OCI-M1 (cell line): ENCODE measurements at places on chromosomes 1 and 21.

DNA sequence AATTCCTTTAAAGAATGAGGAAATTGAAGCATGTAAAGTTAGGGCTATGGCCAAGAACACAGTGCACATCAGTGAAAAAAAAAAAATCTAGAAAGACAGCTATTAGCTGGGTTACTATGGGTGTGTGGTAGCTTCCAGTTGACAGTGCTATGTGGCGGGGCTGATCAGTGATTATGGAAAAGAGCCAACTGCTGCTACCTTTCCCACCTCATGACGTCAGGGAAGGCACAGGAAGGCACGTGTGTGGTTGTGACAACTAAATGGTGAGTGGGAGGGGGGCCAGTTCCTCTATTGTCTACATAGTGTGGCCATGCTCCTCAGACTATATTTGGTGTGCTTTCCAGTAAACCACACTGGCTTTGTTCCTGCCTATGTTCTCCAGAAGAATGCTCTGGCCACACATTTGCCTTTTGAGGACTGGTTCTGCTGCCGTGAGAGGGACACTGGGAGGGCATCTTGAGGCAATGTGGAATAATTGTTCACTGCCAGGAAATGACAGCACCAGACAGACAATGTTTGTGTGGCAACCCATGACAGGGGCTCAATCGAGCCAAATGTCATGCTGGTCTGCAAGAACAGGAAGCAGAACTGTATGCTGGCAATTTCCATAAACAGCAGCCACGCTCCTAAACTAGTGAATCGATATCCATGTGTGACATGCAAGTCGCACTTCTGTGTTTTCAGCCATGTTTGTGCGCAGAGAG, 3.0 kb upstream of the SDE2 start:
- DNase-seq = peak; percentile 94

- DNase-seq = peak; percentile 51
Observed at GRCh38 chr1:197024460-197024859, 42.6 kb downstream of the F13B start.

- DNase-seq = no peak
Observed at GRCh38 chr21:35367553-35367952, 318.5 kb upstream of the RUNX1 start.

DNA sequence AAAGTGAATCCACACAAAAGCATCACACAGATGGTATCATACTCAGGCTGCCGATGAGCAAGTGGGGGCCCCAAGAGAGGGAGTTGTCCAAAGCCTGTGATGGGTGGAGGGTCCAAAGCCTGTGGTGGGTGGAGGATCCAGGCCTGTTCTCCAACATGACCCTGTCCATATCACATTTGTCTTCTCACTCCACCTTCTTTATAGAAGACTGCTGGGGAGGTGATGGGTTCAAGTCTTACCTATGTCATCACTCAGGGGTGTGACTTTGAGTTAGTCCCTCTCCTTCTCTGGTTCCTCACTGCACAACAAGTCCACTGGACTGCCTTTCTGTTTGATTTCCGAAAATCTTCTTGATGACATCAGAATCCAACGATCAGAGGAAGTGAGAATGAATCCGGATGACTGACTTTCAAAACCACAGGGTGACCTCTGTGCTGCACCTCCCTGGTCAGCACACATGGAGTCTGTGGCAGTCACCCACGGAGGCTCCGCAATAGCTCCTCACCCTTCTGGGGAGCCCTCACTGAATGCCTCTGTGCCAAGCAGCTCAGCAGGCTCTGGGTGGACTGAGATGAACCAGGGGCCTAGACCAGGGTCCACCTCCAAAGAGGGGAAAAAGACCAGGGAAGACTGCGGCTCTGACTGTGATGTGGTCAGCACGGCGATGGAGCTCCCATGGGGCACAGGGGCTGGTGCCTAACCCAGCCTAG, 166.8 kb downstream of the HIVEP3 start:
- DNase-seq = peak; percentile 8

DNA sequence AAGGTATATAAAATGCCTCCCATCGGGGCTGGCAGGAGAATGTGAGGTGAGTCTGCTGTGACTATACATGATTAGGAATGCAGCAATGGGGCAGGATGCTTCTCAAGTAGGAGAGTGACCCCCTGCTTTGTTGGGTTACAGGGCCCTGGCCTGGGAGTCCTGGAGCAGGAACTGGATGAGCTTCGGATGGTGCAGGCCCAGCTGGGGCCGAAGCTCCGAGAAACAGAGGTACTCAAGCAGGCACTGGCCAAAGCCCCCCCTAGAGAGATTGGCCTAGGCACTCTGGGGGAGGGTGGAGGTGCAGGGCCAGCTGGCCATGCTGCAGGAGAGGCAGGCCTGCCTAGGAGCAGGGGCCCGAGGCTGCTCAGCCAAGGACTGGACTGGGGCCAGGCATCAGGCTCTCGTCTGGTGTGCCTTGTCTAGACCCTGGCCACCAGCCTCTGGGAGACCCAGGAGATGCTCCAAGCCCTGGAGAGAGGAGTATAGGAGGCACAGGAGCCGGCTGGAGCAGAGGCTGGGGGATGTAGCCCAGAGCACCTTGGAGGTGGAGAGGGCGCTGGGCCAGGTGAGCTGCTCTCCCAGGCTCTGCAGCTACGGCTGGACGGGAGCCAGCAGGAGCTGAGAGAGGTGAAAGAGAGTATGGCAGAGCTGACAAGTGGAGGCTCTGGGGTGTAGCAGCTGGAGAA, 32.8 kb upstream of the PKP1 start:
- DNase-seq = no peak

DNA sequence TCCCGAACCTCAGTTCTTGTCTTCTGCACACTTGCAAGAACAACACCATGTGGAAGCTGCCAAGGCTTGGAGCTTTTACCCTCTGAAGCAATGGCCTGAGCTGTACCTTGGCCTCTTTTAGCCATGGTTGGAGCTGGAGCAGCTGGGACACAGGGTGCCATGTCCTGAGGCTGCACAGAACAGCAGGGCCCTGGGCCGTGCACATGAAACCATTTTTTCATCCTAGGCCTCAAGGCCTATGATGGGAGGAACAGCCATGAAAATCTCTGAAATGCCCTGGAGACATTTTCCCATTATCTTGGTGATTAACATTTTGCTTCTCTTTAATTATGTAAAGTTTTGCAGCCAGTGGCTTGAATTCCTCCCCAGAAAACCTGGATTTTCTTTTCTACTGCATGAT, 817.8 kb upstream of the CXADR start:
- no peak for DNase-seq

DNA sequence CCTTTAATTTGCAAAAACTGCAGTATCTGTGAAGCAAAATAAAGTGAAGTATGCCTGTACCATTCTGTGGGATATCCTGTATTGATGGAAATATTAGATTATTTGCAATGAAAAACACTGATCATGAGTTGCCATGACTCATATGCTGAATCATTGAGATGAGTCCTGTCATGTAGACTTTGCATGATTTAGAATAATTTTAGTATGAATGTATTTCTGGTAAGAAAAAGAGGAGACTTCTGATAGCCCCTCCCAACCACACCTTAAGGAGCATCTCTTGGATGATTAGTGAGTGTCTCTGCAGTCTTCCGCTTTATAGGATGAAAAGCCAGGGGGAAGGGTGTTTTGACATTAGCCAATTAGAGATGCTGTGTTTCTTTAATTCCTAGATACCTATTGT, 55.2 kb upstream of the PTGS2 start:
- no peak for DNase-seq

DNA sequence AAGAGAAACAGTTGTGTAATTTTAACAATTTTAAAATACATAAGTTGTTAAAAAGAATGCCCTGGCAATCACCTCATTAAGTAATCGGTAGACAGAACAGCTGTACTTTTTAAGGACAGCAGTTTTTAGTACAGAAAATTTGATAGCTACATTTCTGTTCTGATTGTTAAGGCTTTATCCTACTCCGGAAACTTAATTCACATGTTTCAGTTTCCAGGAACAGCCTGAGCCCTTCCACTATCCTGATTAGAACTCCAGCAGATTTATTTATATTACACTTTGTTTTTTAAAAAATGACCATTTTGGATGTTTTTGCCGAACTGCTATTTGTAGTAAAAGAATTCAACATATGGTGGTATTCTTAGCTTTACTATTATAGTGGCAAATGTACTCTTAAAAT, 8.7 kb downstream of the PRRC2C start:
- no peak for DNase-seq

GRCh38 chr1:190477762-190478148, at the start of gene BRINP3:
BRINP3 (minus strand) TSS chr1:190477864.
- peak; percentile 27 for DNase-seq

DNA sequence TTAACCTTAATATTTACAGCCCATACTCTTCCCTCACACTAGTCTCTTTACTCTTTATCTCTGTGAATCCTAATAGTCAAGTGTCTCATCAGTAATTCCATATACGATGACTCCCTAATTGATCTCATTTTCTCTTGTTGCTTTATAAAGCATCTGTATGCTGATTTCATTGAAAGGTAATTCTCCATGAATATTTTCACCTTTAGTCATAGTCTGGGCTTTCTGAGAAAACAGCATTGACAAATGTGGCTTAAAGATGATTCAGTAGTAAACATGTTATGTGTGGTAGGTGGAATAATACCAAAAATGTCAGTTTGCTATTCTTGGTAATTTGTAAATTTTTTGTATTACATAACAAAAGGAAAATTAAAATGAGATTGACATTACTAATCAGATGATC, 1176.5 kb downstream of the NCAM2 start:
- no peak for DNase-seq

- peak; percentile 76 for DNase-seq
Observed at GRCh38 chr21:20443558-20444155, 554.6 kb upstream of the NCAM2 start.

GRCh38 chr21:45019076-45019886, 55.1 kb upstream of the ADARB1 start:
- DNase-seq = no peak

- no peak for DNase-seq
Observed at GRCh38 chr1:89743788-89744187, 77.0 kb upstream of the LRRC8D start.

GRCh38 chr1:83761167-83762038, 237.5 kb downstream of the TTLL7 start:
- DNase-seq = peak; percentile 30

DNA sequence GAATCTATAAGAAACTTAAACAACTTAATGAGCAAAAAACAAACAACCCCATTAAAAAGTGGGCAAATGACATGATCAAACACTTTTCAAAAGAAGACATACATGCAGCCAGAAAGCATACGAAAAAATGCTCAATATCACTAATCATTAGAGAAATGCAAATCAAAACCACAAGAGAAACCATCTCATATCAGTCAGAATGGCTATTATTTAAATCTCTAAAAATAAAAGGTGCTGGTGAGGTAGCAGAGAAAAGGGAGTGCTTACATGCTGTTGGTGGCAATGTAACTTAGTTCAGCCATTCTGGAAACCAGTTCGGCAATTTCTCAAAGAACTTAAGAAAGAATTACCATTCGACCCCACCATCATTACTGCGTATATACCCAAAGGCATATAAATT, 147.7 kb downstream of the FAF1 start:
- no peak for DNase-seq

DNA sequence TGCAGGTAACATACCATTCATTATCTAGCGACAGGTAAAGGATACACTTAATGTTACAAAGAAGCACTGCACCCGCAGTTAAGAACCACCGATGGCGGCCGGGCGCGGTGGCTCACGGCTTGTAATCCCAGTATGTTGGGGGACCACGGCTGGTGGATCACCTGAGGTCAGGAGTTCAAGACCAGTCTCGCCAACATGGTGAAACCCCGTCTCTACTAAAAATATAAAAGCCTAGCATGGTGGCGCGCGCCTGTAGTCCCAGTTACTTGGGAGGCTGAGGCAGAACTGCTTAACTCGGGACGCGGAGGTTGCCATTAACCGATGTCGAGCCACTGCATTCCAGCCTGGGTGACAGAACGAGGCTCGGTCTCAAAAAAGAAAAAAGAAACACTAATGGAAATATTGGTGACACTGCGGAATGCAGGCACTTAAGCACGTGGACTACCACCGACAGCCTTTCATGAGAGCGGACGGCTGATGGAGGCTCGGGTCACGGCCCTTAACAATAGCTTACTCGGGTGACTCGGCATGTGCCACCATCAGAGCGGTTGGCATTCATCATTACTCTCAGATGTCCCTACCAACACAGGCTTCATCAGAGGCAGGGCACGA, 542 bp downstream of the GAS5 start:
- DNase-seq = no peak

DNA sequence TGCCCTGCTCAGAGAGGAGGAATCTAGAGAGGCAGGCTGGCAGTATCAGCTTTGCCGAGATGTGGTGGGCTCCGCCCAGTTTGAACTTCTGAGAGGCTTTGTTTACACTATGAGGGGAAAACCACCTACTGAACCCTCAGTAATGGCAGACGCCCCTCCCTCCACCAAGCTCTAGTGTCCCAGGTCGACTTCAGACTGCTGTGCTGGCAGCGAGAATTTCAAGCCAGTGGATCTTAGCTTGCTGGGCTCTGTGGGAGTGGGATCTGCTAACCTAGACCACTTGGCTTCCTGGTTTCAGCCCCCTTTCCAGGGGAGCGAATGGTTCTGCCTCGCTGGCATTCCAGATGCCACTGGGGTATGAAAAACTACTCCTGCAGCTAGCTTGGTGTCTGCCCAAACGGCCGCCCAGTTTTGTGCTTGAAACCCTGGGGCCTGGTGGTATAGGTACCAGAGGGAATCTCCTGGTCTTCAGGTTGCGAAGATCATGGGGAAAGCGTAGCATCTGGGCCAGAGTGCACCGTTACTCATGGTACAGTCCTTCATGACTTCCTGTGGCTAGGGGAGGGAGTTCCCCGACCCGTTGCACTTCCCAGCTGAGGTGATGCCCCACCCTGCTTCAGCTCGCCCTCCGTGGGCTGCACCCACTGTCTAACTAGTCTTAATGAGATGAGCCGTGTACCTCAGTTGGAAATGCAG, 43.6 kb downstream of the C21orf91 start:
- DNase-seq = no peak

DNA sequence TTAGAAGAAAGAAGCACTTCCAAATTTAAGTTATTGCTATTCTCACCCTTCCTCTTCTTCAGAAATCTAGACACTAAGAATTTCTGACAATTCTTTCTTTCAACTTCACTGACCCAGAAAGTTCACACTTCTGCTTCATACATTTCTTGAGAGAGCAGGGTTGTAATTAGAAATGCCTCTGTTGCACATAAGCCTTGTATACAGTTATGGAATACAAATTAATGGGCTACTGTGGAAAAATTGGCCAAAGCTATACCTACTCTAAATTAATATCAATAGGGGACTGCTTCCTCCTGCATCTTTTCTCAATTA, 1.5 kb downstream of the TNFSF18 start:
- no peak for DNase-seq

GRCh38 chr1:234544087-234544579, 65.2 kb upstream of the TARBP1 start:
- DNase-seq = peak; percentile 92

DNA sequence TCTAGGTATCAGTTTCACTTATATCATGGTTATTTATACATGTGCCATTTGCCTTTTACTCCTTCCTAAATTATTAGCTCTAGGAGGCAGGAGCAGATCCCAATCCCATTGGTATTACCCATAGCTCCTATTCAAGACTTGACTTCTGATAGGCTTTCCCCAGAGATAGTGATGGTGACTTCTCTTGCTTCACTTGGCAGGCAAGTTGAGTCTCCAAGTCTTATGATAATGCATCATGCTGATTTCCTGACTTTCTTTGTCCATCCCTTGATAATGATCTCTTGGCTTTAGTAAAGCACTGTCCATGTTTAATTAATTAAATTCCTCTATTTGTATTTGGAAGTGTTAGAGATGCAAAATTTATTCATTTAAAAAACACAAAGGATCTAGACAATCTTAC, 253.5 kb upstream of the ADAMTS5 start:
- no peak for DNase-seq
